ENCODE measurements at places on chromosomes 7 and 10.
A peak's percentile ranks its signal among the peaks of the same experiment; 100 is the strongest.

GRCh38 chr7:95396136-95397032, at the start of gene PON3:
PON3 (minus strand) TSS chr7:95396375; CDS start chr7:95396350, 25 bp downstream.
- DNase-seq = peak; percentile 26

GRCh38 chr7:7201578-7202374, 19.4 kb downstream of the C1GALT1 start:
- peak; percentile 42 for DNase-seq

DNA sequence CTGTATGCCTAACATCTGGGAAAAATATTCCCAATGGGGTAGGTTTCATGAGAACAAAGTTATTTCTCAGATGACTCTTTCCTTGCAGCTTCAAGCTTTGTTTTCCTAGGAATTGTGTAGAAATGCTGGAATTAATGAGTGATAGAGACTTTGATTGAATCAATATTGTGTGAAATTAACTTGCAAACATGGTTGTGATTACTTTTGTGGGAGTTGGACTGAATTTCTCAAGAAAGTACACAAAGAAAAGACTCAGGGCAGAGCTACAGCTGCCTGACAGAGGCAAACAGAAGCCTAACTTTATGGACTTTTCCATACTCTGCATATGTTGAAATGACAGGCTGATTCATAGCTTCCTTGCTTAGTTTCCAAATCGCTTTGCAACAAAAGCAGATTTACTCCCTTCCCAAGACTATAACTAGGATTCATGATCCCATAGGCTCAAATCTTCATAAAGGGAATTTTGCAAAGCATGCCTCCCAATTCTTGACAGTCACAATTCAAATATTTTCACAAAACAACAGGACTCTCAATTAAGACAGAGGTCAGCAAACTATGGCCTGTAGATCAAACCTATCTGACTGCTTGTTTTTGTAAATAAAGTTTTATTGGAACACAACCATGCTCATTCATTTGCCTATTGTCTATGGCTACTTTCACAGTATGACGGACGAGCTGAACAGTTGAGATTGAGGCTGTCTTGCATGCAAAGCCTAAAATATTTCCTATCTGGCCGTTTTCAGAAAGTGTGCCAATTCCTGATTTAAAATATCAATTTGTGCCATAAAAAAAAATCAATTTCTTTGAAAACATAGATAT, 27.6 kb downstream of the NRP1 start:
- no peak for DNase-seq

DNA sequence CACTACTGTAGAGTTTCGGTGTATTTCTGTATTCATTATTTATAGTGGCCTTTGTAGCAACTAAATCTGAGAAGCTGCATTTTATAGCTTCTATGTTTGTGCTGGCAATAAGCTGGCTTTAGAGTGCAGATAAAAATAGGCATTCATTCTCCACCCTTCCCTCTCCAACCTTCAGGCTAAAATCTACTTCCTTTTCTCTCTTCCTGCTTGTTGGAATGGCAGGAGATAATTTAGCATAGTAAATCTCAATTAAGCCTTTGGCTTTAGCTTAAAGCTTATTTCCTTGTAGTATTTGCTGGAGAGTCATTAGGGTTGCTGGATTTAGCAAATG, 58.5 kb downstream of the CPVL start:
- DNase-seq = no peak

GRCh38 chr10:5195727-5196374, 786 bp upstream of the AKR1C4 start:
- no peak for DNase-seq

- DNase-seq = no peak
These were observed 76.4 kb downstream of the WDR37 start for GRCh38 chr10:1132584-1132983.

DNA sequence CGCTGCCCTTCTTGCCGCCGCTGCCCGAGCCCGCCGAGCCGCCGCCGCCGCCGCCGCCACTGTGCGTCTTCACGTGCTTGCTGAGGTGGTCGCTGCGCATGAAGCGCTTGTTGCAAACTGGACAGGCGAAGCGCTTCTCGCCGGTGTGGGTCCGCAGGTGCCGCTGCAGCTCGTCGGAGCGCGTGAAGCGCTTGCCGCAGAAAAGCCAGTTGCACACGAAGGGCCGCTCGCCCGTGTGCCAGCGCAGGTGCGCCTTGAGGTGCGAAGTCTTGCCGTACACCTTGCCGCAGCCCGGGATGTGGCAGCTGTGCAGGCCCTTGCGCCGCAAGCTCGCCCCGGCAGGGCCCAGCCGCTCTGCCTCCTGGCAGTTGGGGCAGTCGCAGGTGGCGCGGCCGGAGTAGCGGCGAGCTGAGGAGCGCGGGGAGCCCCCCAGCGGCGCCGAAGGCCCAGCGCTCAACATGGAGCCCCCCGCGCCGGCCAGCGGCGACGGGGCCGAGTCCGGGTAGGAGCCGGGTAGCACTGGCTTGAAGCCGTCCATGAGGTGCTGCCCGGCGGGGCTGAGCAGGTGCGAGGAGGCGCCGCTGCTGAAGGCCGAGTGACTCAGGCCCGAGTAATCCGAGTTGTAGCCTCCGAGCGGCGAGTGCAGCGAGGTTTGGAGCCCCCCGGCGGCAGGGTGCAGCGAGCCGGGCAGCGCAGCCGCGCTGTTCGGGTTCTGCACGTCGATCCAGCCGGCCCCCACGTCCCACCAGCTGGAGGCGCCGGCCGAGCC, 2.1 kb downstream of the SP8 start:
- peak; percentile 44 for DNase-seq

- DNase-seq = no peak
These were observed 37.0 kb downstream of the FAM171A1 start for GRCh38 chr10:15333909-15334649.

- no peak for DNase-seq
These were observed 140.5 kb downstream of the CAMK1D start for GRCh38 chr10:12489806-12490205.

Measured in activated CD4-positive, alpha-beta T cell treated with anti-CD3 and anti-CD28 coated beads for 48 hours (primary cell).